ENCODE measurements at places on chromosomes 4 and X.

- DNase-seq: no peak
Measured at GRCh38 chr4:140806163-140806562, 50.0 kb upstream of the TBC1D9 start.

DNA sequence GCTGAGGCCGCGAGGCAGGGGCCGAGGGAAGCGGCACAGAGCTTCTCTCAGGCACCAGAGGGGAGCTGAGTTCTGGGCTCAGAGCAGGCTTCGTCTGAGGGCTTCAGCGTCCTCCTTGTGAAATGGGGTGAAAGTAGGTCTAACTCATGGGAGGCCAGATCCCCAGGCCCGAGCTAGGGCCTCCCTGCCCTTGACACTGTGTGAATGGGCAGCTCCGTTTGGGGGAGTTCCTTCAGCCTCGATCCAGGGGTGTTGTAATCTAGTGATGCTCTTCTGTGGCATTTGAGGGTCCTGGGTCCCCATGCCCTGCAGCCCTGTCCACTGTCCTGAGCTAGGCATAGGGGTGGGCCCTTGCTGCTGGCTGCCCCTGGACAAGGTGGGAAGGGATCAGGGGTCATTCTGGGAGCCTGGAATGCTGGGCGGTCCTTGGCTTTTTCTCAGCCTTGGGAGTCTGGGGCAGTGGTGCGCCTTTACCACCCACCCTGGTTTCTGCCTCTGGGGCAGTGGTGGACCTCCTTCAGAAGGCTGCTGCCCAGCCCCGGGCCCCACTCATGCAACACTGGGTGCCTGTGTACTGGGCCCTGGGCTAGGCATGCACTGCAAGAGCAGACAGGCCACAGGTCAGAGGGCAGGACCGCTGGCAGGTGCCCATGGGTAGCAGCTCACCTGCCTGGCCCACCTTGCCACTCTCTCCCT is 4.1 kb downstream of the SH3BP2 start:
- no peak for DNase-seq

DNA sequence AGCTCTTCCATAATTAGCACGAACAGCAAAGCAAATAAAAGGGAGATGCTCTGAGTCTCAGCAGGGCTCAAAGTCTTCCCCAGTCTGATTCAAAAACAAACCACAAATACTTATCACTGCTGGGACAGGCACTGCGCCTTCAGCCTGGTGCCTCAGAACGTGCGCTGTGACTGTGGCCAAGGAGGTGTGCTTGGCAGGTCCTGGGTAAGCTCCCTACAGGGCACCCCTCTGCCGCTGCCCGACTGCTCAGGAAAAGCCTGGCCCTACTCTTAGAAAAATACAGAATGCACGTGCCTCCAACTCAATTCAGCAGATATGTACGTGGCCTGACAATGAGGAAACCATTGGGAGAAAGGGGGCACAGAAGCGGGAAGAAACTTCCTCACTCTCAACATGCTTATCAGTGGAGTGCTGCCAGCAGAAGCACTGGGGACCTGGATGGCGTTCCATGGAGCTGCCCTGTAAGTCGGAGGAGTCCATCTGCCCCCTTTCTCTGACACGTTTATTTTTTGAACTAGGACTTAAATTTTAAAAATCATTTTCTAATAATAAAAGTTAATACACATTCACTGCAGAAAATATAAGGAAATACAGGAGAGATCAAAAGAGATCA is 86.8 kb downstream of the GATB start:
- DNase-seq: no peak

- no peak for DNase-seq
Measured at GRCh38 chr4:133102043-133102442, 47.1 kb upstream of the PCDH10 start.

GRCh38 chrX:11751261-11751660 is 6.8 kb upstream of the MSL3 start:
- no peak for DNase-seq

DNA sequence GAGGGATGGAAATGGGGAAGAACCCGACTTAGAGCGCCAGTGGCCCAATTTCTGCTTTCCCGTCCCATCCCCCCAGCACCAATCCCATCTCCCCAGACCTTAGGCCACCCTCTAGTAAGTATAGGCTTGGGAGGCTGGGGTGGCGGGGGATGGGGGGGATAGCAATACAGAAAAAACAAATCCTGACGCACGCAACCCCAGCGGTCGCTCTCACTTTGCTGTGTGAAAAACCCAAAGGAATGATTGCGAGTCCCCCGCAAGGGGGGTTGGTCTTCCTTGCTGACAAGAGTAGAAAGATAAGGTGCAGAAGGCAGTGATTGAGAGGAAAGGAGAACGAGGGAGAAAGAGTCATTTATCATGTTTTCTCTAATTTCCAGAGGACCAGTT is 863 bp downstream of the CPE start:
- no peak for DNase-seq

DNA sequence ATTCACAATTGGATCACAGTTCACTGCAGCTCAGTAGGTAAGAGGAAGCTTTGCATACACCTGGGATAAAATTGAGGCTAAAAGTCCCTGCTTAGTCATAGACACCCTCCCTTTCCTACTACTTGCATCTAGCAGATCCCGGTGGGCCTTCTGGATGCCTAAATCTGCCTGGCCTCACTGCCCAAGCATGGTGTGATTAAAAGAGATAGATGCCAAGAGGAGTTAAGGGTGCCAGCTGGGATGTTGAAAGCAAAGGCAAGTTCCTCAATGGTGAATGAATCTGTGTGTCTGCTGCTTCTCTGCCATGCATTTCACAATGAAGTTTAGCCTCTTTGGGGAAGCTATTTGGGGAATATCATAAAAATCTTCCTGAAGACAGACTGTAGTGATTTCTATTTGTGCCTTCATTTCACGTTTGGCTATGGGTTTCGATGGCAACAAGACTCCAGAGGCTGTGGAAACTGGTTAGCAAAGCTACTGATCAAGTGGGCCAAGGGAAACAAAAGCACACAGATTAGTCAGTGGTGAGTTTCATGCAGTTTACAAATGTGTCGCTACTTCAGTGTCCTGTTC is 534.0 kb downstream of the ANKRD50 start:
- no peak for DNase-seq

- no peak for DNase-seq
Measured at GRCh38 chr4:80024335-80024734, 48.7 kb downstream of the ANTXR2 start.

GRCh38 chr4:126798214-126798613 is 834.5 kb upstream of the INTU start:
- DNase-seq: no peak

DNA sequence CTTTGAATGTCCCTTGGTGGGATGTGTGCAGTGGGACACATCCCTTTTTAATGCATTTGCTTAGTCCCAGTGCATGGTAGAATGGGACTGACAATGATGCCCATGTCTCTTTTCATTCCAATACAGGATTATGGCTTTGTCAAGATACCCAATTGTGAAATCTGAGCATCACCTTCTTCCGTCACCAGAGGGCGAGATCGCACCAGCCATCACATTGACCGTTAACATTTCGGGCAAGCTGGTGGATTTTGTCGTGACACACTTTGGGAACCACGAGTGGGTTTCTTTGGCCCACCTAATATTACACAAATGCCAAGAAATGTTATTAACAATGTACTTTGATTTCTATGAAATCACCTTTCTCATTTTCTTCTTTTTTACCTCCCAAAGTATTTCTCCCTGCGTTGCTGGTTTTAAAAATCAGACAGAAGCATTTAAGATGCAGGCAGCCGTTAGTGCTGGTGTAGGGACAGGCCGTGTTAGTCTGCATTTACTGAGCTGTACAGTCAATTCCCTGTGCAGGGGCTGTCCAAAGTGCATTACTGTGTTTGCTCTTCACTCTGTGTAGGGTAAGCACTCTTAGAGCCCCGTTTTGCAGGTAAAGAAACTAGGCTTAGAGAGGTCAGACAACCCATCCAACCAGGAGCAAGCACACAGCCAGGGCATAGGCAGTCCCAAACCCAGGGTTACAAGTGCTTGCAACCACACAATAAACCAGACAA is 46.5 kb downstream of the CWH43 start:
- no peak for DNase-seq

DNA sequence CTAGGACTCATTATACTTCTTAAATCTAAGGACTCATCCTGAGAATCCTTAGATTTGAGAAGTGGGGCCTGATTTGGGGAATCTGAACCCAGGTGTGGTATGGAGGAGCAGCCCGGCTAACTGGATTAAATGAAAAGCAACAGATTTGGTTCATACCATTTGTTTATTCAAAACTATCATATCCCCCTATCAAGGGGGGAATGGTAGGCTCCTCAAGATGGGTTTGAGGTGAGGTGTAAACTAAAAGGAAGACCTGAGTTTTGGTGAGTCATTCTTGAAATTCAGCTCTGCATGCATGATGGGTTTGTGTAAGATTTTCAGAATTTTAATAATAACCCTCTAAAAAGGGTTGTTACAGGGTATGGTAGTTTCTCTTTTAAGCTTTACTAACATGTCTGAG is 53.4 kb downstream of the CASP6 start:
- DNase-seq: no peak

DNA sequence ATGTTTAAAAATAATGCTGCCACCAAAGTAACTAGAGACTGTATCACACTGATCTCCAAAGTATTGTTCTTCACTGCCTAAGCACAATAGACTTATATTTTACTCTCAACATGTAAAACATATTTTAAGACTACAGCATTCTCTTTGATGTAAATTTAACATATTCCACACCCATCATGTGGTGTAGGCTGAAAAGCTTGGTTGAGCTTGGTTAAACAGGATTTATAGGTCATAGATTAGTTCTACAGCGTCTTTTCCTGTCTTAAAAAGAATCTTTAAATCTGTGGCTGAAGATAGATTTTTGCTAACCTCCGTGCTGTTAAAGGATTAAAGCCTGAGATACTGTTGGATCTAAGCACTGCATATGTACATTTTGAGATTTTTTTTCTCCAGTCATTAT is 379.9 kb downstream of the SH2D1A start:
- DNase-seq: no peak

GRCh38 chr4:154422152-154422551 is 69.4 kb downstream of the DCHS2 start:
- DNase-seq: no peak

- DNase-seq: no peak
Measured at GRCh38 chr4:79575709-79576428, 167.8 kb upstream of the GK2 start.

DNA sequence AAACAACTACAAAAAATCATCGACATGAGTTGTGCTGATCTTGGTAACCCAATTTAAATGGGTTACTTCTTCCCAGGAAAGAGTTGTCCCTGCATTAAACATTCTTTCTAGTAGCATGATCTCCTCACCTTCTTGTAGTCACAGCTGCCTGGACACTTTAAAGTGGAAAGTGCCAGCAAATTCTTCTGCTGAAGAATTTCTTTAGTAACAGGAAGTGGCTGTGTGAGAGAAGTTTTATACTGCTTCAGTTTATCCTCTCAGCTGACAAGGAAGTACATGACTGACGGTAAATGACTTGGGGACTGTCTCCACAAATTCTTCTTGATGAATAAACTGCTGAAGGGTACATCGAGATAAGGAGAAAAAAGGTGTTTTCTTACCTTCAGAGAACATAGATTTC is 18.2 kb upstream of the TNIP3 start:
- DNase-seq: no peak

DNA sequence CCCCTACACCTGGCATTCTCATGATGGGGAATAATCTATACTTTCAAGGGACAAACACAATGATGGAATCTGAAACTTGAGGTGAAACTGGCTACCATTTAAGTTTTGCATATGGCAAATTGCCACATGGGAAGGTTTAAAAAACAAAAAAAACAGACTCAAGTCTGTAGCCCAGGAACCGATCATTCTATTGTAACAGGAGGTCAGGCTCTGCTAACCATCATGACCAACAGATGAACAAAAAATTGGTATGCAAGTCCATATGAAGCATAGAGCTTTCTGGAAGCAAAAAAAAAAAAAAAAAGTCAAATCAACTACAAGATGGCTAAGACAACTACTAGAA is 594.3 kb upstream of the DIPK2B start:
- no peak for DNase-seq

DNA sequence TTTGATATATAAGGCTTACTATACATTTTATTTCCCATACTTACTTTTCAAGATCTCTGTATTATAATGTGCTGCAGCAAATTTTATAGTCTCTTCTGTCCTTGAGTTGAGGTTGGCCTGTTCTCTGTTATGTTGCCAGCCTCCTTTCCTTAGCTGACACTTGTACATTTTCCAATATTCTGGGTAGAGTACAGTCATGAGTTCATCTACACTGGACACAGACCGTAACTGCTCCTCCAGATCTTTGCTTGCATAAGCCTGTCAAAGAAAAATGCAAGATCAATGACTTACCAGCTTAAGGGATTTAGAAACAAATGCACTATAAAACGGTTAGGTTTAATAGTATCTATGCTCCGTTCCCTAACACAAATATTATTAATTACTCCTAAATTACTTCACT is 63.2 kb downstream of the VEGFC start:
- DNase-seq: no peak

- no peak for DNase-seq
Measured at GRCh38 chrX:859329-859728, 228.7 kb downstream of the SHOX start.
